ENCODE measurements at places on chromosomes 13 and 19.

DNA sequence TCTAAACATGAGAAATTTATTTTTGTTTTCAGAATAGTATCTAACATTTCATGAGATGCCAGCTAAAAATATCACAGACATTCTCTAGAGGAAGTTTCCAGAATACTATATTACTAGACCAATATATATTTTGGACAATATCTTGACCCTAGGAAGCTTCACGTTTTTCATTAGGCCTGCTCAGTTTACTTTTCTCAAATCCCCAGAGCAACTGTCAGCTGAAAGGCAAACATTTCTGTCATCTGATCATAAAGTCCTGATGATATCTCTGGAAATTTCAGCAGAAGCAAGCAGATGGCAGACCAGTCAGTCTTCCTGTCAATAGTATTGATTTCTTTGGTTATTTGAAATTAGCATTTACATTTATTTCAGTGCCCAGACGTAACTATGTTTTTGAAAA lies 4.0 kb downstream of the POSTN start:
- DNase-seq: no peak

DNA sequence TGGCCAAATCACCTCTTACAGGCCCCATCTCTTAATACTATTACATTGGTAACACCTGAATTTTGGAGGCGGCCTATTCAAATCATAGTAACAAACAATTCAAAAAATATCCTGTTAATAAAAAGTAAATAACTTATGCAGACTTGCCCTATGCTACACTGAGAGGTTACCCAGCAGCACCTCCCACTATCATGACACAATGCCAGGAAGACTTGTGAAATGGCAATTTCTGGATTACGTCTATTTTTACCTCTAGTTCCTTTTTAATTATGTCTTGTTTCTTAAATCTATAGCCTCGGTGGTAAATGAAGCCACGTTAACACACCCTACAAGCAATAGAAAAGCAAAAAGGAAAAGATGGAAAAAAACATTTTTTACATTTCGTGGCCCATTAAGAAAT lies 6.2 kb upstream of the DZIP1 start:
- no peak for DNase-seq

DNA sequence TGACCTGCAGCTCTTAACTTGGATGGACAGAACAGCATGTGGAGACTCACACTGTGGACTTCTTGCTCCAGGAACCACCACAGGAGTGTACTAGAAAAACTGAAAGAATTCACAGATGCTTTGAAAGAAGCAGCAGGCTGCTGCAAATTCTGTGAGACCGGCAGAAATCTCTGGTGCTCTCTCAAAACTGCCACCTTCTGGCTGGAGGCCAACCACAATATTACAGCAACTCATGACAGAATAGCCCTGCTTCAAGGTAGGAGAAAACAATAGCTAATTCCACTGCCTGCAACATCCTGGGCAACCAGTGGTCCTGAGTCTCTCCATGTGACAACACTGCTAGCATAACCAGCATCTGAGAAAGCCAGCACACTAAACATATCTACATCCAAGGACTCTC lies 26.9 kb downstream of the CDK8 start:
- DNase-seq: no peak

GRCh38 chr13:50378509-50379044 lies 363.3 kb downstream of the KCNRG start:
- DNase-seq: no peak

DNA sequence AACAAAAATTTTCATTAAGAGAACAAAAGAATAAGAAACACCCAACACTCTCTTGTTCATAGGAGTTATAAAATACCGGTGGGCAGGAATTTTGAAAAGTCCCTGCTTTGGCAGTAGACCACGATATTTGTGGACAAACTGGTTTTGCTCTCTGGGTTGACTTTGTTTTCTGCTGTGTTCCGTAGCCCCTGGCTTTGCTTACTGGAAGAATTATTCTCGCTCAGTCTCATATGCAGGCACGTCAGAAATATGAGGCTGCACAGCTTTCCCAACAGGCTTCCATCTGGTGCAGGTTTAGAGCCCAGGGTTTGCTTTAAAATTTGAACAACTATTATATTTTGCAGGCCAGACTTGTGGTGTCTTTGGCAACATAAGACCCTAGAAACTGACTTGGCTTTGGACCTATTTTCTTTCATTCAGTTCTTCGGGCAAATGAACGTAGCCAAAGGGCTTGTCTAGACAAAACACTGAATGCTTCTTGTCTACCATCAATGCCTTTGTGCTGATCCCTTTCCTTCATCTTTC lies 2012.6 kb downstream of the PCDH9 start:
- no peak for DNase-seq

DNA sequence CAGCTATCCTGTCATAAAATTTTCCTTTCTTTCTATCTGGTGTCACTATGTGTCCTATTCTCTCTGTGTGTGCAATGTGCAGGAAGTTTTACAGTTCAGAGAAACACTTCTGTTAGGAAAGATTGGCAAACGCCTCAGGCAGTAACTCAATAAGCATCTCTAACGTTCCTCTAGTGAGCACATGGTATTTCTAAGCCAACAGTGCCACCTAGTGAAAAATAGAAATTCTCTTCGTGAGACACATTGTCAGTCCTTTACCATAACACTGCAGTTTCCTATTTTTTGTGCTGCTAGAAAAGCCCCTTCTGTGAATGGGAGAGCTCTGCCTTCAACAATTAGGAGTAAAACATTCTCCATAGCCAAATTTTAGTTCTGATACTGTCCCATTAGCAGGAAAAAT lies 50.7 kb downstream of the ZNF723 start:
- peak; percentile 4 for DNase-seq
